ENCODE measurements at places on chromosomes 4 and X.

GRCh38 chr4:187128976-187129375, 405.3 kb upstream of the FAT1 start:
- DNase-seq: no peak

- DNase-seq: no peak
Measured at GRCh38 chr4:182280436-182281111, 37.4 kb downstream of the TENM3 start.

DNA sequence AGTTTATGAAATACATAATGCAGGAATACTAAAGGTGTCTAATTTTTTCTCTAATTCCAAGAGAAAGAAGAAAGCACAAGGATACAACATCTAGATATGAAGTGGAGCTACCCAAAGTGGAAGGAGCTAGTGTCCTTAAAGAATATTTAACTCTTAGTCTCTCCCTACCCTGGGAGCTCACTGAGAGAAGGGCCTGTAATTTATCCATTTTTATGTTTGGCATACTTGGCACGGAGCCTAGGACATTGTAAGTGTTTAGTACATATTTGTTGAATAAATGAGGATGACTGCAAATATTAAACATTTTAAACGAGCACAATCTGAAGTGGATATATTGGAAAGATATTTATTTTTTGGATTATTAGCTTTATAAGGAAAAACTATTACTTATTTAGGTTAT, 674.8 kb downstream of the IQCM start:
- DNase-seq: no peak

DNA sequence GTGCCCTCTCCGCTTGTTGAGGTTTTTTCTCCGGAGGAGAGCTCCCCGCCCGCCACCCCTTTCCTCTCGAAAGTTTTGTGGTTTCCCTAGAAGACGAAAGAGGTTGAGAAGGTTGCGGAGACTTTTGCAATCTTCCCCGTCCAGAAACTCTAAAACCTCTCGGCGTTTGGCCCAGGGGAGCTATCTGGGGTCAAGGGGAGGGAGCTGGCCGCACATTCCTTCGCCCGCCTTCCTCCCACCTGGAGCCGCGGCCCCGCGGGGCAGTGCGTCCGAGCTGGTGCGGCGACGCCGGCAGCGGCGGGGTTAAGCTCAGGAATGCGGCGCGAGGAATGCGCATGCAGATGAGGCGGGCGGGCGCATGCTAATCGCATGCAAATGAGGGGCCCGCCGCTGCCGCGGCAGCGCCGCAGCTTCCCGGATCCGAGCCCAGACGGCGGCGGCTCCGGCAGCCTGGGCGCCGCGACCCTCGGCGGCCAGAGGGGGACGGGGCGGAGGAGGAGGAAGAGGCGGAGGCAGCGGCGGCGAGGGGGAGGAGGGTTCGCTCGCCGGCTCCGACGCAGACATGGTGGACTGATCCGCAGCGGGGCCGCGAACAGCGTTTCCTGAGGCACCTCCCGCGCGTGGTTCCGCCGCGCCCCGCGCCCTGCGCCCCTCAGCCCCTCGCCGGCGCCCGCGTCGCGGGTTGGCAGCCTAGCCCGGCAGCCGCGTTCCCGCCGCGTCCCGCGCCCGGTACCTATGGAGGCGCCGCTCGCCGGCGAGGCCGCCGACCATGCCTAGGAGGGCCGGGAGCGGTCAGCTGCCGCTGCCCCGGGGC, at the start of gene WWC2:
Gene WWC2 (plus strand): TSS at position 535 of the 814 bp plus-strand sequence. CDS start 235 bp downstream, at position 770.
- DNase-seq: peak; percentile 93

DNA sequence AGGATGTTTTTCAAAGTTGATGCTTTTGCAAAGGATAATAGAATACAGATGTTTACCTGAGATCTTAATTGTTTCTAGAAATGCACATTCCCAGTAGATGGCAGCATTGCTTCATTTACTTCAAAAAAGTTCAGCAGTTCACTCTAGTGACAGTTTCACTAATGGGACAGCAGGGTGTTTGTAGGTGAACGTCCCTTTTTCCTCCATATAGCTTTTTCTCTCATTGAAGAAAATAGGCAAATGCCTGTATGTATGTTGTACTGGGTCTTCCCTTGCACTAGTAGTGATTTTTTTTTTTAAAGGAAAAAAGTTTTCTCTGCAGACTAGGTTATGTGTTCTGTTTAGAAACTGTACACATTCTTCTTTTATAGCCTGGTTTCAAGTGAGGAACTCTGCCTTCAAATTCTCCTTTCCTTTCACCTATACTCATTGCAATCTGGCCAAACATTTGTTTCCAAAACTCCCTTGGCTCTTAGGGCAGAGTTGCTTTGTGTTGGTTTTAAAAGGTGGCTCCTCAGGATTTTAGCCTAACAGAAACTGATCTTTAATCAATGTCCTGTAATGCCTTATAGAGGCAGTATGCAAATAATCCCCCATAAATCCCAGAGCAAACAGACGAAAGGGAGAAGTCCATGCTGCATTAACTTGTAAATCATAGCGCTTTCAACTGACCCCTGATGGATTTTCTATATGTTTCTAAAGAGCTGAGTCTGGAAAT, 86.3 kb downstream of the EGF start:
- peak; percentile 77 for DNase-seq

DNA sequence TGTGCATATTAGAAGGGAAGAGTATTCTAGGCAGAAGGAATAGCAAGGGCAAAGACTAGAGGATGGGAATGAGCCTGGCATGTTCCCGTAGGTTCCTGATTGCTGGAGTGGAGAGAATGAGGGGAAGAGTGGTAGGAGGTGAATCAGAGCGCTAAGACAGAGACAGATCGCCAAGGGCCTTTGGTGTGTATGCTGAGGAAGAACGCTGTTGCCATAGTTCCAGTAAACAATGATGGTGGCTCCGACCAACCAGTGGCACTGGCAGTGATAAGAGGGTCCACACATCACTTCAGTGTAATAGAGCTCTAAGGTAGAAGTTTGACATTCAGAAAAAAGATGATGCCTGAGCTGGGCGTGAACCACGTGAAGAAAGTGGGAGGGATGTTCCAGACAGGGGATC, 966 bp downstream of the TBC1D25 start:
- DNase-seq: no peak

GRCh38 chr4:70671091-70671490, 4.8 kb upstream of the JCHAIN start:
- DNase-seq: no peak

- DNase-seq: no peak
Measured at GRCh38 chr4:133839326-133839725, 362.3 kb downstream of the PABPC4L start.

- no peak for DNase-seq
Measured at GRCh38 chr4:152748619-152749018, 30.9 kb downstream of the TIGD4 start.

Data from renal pelvis (tissue), 12 donors.